Fibroblast of the aortic adventitia (primary cell): ENCODE measurements at places on chromosomes 16 and 17.

GRCh38 chr16:77457046-77457445 is 22.2 kb upstream of the ADAMTS18 start:
- no peak for DNase-seq

DNA sequence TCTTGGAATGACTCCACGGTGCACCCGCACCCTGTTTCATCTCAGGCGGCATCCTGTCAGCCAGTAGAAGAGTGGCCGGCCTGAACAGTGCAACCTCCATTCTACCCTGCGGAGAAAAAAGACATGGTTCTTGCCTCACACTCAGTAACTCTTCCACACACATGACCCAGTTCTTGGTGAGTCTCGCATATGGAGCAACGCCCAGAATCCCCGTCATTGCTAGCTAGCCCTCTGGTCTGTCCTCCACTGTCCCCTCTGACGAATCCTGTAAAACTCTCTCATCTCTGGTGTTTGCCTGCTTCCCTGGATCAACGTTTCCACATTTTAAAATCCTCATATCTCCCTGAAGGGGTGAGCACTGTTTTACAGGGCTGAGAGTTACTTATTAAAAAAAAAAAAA is 4.2 kb upstream of the RDM1 start:
- DNase-seq: peak; percentile 5

DNA sequence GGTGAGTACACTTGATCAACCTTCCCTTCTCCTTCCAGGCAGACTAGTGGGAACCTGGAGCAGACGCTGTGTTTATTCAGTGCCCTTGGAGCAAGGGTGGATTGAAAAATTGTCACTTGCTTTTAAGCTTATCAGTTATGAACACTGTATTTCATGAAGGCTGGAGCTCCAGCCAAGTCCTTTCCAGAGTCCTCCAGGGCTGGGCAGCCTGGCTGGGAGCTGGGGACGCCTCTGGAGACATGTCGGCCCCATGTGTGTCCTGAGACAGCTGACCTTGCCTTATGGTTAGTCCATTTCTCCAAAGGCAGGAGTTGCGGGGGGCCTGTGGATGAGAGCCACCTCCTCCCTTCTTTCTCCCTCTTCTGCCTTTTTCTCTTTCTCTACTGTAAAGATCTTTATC is 67.0 kb downstream of the RAP1GAP2 start:
- DNase-seq: no peak

GRCh38 chr17:32803544-32803943 is 73.4 kb downstream of the MYO1D start:
- peak; percentile 11 for DNase-seq

DNA sequence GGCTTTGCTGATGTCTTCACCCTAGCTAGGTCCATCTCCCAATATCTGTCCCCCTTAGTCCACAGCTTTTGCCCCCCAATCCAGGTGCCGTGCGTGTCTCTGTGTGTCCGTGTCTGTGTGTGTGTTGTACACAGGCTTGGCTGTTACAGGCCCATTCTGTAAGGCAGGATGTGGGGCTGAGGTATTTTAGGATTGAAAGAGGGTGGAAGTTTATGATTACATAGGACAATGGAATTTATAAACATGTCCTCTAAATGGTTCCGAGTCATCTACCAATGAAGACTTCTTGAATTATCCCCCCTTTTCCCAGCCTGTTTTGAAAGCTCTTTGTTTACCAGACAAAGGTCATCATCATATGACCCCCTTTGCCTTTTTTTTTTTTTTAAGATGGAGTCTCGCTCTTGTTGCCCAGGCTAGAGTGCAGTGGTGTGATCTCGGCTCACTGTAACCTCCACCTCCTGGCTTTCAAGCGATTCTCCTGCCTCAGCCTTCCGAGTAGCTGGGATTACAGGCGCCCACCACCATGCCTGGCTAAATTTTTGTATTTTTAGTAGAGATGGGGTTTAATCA is 21.9 kb downstream of the ACE start:
- DNase-seq: peak; percentile 47

DNA sequence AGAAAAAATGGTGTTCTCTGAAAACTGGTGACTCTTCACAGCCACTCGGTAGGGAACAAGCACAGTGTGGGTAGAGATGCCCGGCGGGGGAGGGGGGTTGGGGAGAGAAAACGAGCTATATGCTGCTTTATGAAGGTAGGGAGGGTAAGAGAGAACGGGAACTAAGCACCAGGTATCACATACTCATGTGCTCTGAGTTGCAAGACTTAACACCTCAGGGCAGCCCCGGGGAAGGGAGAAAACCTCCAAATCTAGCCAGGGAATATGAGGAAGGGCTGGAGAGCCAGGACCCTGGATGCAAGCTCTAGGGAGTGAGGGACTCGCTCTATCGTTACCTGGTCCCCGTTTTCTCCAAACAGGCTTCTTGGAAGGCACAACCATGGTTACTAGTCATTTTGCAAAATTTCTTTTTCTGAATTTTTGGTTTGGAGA is 35.3 kb downstream of the HIC1 start:
- DNase-seq: no peak

DNA sequence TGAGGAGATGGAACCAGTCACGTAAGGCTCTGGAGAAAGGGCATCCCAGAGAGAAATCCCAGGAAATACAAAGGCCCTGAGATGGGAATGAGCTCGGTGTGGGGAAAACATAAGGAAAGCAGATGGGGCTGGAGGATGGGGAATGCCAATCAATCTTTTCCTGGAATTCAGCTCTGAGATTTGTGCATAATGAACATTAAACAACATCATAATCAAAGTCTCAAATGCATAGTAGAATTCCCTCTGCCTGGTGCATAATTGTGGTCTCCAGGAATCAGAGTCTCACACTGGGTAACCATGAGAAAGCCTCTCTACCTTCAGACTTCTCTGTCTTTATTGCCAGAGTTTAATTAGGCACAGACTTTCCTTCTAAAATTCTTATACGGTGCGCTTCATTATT is 30.8 kb downstream of the OTOA start:
- no peak for DNase-seq
